ENCODE measurements at places on chromosomes 6 and 20. TPM values are rescaled to one million over a fixed set of nuclear protein-coding genes. Genes with fewer than 3 reads are reported as not detected.

Gene VARS2
- total RNA-seq: 82.4 TPM

Gene GATA5
- total RNA-seq: not detected

Gene PGC
- not detected for total RNA-seq

Gene SLC2A10
- not detected for total RNA-seq

Gene COL11A2
- total RNA-seq: 1.1 TPM

Gene LSM2
- 160 TPM for total RNA-seq

Gene FAM209B
- 1.2 TPM for total RNA-seq

Gene SIRPD
- total RNA-seq: not detected

Gene DYNLT2
- 1.4 TPM for total RNA-seq

Gene MAP1LC3A
- 1.7 TPM for total RNA-seq

Gene SIRPB2
- total RNA-seq: not detected

Gene HLA-F
- 222 TPM for total RNA-seq
